ENCODE measurements at places on chromosomes 7 and 10.

GRCh38 chr10:102324061-102324460, 71.4 kb upstream of the NFKB2 start:
- no peak overlapping the region for H3K27ac ChIP-seq
- H3K27me3 ChIP-seq: no peaks in the 10 kb centered on the region

DNA sequence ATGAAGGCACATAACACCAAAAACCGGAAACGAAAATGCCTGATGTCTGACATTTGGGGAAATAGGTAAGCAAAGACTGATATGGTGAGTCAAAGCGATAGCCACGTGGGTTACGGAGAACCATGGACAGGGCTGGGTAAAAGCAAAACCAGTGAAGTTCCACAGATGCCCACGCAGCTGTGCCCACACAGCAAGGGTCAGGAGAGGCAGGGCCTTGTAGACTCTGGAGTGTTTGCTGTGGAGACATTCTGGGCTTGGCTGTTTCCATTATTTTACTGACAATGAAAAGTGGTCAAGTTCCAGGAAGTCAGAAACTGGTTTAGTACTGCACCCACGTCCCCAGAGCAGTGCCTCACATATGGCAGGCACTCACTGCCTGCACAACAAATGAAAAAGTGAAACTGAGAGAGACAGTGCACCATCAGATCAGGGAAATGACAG, 148.7 kb downstream of the ZMYND11 start:
- no peaks in the 10 kb centered on the region for H3K27me3 ChIP-seq
- no peak overlapping the region for H3K4me3 ChIP-seq
- no peaks in the 10 kb centered on the region for H3K4me1 ChIP-seq
- no peaks in the 10 kb centered on the region for H3K36me3 ChIP-seq
- DNase-seq: no peak

- H3K27ac ChIP-seq: no peak overlapping the region
- no peaks in the 10 kb centered on the region for H3K4me1 ChIP-seq
- no peak for DNase-seq
- no peaks in the 10 kb centered on the region for H3K36me3 ChIP-seq
Measured at GRCh38 chr10:130013335-130014262, 49.5 kb upstream of the EBF3 start.

GRCh38 chr7:92833766-92834506, 2.4 kb downstream of the CDK6 start:
- H3K4me3 ChIP-seq: peak overlapping the region; percentile 92
- peaks cover 45% of the 10 kb centered on the region for H3K4me1 ChIP-seq
- H3K27me3 ChIP-seq: no peaks in the 10 kb centered on the region
- peak overlapping the region; percentile 46 for H3K27ac ChIP-seq
- DNase-seq: peak; percentile 82

GRCh38 chr7:130560972-130561371, 69.1 kb downstream of the MEST start:
- no peak for DNase-seq
- no peaks in the 10 kb centered on the region for H3K36me3 ChIP-seq
- no peak overlapping the region for H3K27ac ChIP-seq
- H3K4me3 ChIP-seq: no peak overlapping the region

GRCh38 chr7:118747473-118747872, 523.0 kb downstream of the ANKRD7 start:
- H3K4me3 ChIP-seq: no peak overlapping the region
- DNase-seq: no peak
- H3K27me3 ChIP-seq: no peaks in the 10 kb centered on the region
- H3K36me3 ChIP-seq: no peaks in the 10 kb centered on the region

DNA sequence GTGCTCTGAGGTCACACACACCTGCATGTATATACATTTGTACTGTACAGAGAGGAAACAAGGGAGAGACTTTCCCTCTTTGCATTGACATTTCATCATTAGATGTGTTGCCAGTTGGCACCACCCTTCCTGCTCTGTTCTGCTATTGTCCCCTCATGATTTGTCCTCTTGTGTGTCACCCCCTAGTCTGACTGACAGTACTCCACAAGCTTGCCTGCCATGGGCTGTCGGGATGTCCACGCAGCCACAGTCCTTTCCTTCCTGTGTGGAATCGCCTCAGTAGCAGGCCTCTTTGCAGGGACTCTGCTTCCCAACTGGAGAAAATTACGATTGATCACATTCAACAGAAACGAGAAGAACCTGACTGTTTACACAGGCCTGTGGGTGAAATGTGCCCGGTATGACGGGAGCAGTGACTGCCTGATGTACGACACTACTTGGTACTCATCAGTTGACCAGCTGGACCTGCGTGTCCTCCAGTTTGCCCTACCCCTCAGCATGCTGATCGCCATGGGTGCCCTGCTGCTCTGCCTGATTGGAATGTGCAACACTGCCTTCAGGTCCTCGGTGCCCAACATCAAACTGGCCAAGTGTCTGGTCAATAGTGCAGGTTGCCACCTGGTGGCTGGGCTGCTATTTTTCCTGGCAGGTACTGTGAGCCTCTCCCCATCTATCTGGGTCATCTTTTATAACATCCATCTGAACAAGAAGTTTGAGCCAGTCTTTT, 9.4 kb downstream of the CLDN12 start:
- no peak overlapping the region for H3K4me3 ChIP-seq
- no peaks in the 10 kb centered on the region for H3K36me3 ChIP-seq
- H3K27me3 ChIP-seq: no peaks in the 10 kb centered on the region
- no peaks in the 10 kb centered on the region for H3K4me1 ChIP-seq

GRCh38 chr7:48006866-48007265, 22.0 kb downstream of the SUN3 start:
- H3K27ac ChIP-seq: no peak overlapping the region
- no peaks in the 10 kb centered on the region for H3K27me3 ChIP-seq
- H3K4me1 ChIP-seq: no peaks in the 10 kb centered on the region
- DNase-seq: no peak
- H3K4me3 ChIP-seq: no peak overlapping the region
- no peaks in the 10 kb centered on the region for H3K36me3 ChIP-seq

GRCh38 chr7:8214244-8214824, 47.6 kb downstream of the ICA1 start:
- H3K4me1 ChIP-seq: no peaks in the 10 kb centered on the region
- no peaks in the 10 kb centered on the region for H3K36me3 ChIP-seq
- H3K27me3 ChIP-seq: no peaks in the 10 kb centered on the region
- no peak overlapping the region for H3K27ac ChIP-seq
- DNase-seq: no peak
- H3K4me3 ChIP-seq: no peak overlapping the region

GRCh38 chr10:97726636-97727178, 10.2 kb upstream of the ZFYVE27 start:
- DNase-seq: no peak
- H3K36me3 ChIP-seq: no peaks in the 10 kb centered on the region
- no peak overlapping the region for H3K4me3 ChIP-seq
- H3K27me3 ChIP-seq: no peaks in the 10 kb centered on the region
- H3K4me1 ChIP-seq: no peaks in the 10 kb centered on the region

- H3K27ac ChIP-seq: no peak overlapping the region
- no peak overlapping the region for H3K4me3 ChIP-seq
- DNase-seq: no peak
- no peaks in the 10 kb centered on the region for H3K4me1 ChIP-seq
- no peaks in the 10 kb centered on the region for H3K36me3 ChIP-seq
Measured at GRCh38 chr10:28768227-28768626, 90.9 kb downstream of the BAMBI start.

GRCh38 chr7:134662871-134663205, 16.2 kb downstream of the BPGM start:
- H3K27me3 ChIP-seq: no peaks in the 10 kb centered on the region
- no peak overlapping the region for H3K27ac ChIP-seq
- no peak for DNase-seq
- H3K36me3 ChIP-seq: peaks cover 25% of the 10 kb centered on the region

DNA sequence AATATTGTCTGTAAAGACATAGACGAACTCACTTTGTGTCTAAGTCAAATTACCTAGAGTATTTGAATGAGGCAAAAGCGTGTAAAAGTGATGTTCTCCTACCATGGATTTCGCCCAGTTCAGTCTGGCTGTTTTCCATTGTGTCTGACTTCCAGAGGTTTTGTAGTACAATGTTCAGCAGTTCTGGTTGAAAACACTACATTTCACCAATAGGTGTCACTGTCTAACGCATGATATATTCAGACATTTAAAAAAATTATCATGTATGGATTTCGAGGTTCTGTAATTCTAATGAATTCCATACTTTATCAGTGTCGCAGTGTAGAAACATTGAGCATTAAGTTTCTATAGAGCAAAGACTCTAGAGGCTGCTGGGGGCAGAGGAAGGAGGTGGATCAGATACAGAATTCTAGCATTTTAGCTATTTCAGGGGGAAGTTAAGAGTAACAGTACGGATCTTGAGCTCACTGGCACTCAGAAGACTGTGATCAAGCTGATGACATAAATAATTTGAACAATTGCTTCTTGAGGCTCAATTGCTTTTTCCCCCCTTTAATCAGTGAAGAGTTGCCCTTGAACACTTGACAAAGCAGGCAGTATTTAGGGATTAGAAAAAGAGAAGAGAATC, 196.9 kb upstream of the RHOBTB1 start:
- no peaks in the 10 kb centered on the region for H3K4me1 ChIP-seq
- H3K27ac ChIP-seq: no peak overlapping the region
- DNase-seq: no peak
- no peaks in the 10 kb centered on the region for H3K36me3 ChIP-seq

GRCh38 chr7:4809091-4809591, 33.7 kb downstream of the AP5Z1 start:
- peaks cover 16% of the 10 kb centered on the region for H3K27me3 ChIP-seq
- H3K27ac ChIP-seq: no peak overlapping the region
- H3K4me3 ChIP-seq: peak overlapping the region; percentile 41
- peaks cover 19% of the 10 kb centered on the region for H3K4me1 ChIP-seq

DNA sequence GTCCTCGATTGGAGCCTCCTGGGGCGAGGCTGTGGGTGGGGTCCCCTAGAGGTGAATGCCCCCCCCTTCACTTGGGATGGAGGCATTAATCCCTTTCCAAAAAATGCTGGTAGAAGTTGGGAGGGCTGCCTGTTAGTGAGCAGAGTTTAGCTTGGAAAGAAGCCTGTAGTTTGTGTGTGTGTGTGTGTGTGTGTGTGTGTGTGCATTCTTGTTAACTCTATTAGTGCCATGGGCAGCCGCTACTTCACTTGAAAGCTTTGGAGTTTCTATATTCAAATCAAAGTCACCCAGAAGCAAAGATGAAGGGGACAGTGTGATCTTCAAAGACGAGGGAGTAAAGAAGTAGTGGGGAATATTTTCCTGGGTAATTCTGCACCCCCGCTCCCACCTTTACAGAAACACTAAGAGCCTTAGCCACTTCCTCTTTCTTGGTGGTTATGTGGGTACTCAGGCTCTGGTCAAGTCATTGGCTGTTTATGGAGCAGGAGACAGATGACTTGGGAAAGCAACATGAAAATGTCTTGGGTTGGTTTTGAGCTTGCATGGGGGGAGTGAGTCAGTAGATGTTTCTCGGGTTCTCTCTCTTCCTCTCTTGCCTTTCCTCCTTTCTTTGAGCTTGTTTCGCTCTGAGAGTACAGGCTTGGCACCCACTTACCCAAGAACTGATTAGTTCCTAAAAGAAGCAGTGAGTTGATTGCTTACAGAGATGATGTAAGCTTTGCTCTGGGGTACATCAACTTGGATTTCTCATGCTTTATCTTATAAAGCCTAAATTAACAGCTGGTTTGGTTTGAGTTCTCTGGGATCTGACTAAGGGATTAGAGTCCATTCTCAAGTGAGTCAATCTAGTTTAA, 35.9 kb downstream of the TCF7L2 start:
- DNase-seq: peak; percentile 40
- no peaks in the 10 kb centered on the region for H3K36me3 ChIP-seq
- peaks cover 48% of the 10 kb centered on the region for H3K27me3 ChIP-seq
- no peak overlapping the region for H3K27ac ChIP-seq
- H3K4me1 ChIP-seq: peaks cover 6% of the 10 kb centered on the region

GRCh38 chr7:103951311-103951710, 38.1 kb downstream of the RELN start:
- H3K4me3 ChIP-seq: no peak overlapping the region
- no peaks in the 10 kb centered on the region for H3K27me3 ChIP-seq
- no peak overlapping the region for H3K27ac ChIP-seq
- H3K4me1 ChIP-seq: no peaks in the 10 kb centered on the region

Data from CD4-positive, alpha-beta T cell (primary cell).